ENCODE measurements at places on chromosomes 12 and 14.

DNA sequence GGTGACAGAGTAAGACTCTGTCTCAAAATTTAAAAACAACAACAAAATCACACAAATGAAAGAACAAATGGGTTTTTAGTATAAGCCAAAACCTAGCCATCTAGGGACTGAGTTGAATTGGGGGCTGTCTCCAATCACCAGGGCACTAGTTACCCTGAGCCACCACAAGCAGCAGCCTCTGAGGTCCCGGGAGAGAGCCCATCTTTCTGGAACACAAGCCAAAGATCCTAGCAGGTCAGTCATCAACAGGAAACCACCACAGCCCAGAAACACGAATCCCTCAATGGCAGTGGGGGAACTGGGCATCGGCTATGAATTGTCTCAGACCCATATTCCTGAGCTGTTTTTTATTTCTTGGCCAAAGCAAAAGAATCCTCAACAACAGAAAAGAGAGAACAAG is 75.3 kb downstream of the KDM2B start:
- no peak for DNase-seq

- no peak for DNase-seq
These were observed 42.9 kb downstream of the ITPK1 start for GRCh38 chr14:93072659-93073357.

DNA sequence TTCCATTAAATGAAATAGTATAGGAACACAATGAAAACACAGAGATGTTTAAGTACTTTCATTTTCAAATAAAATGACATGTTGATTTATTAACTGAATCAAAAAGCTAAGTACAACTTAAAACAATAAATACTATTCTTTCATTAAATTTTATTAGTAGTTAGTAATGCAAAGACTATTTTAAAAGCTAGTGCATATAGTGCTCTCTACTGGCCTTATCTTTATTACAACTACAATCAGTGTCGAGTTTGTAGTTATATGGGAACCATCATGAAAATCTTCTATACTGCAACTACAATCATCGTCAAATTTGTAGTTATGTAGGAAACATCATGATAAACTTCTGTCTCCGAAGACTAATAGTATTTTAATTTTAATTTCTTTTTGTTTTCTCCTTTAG is 8.9 kb upstream of the LIN7A start:
- no peak for DNase-seq

DNA sequence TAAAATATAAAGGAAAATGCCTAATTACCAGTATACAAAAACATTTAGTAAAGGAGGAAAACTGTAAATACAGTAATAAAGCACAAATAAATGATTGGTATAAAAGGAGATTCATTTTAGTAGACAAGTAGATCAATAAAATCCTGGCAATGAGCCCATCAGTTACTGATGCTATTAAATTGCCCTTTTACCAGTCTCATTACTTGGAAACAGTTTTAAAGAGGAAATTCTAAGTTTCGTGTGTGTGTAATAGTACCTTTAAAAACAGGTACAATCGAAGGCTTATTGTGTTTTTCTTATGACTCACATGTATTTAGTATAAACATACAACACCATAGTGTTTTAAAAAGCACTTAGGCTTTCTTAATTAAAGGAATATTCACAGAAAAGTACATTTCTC is 46.4 kb upstream of the SYT10 start:
- no peak for DNase-seq

DNA sequence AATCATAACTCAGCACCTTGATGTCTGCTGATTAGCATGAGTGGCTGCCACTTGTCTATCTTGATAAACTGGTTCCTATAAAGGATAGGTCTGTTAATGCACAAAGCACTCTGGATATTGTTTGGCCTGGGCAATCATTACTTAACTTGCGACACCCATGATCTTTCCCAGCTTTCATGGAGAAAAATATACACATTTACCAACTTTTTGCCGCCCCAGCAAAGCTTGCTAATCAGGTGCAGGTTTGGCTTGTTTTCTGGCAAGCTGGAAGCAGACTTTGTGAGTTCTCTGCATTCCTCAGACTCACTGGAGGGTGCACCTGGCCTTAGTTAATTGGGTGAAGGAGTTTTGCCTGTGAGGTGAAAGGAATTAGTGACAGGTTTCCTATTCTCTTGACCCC is 1126.4 kb upstream of the FLRT2 start:
- DNase-seq = no peak

DNA sequence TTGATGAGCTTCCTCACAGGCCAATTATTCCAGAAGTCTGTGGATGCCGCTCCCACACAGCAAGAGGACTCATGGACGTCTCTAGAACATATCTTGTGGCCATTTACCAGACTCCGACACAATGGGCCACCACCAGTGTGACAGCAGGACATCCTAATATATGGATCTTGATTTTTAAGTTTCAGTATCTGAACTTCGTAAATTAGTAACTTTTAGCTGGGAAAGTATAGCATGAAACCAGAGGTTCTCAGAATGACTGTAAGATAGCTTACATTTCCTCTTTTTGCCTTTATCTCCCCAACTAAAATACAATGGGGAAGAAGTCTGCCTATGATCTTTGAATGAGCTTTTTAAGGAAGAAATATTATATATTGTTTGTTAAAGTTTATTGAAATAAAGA is 87.0 kb downstream of the DNAI7 start:
- DNase-seq = no peak
